ENCODE measurements at places on chromosomes 1 and 21.

GRCh38 chr1:218698141-218698540 lies 353.0 kb downstream of the TGFB2 start:
- no peak for DNase-seq

- no peak for DNase-seq
Observed at GRCh38 chr1:56072310-56072709, 507.1 kb downstream of the PLPP3 start.

DNA sequence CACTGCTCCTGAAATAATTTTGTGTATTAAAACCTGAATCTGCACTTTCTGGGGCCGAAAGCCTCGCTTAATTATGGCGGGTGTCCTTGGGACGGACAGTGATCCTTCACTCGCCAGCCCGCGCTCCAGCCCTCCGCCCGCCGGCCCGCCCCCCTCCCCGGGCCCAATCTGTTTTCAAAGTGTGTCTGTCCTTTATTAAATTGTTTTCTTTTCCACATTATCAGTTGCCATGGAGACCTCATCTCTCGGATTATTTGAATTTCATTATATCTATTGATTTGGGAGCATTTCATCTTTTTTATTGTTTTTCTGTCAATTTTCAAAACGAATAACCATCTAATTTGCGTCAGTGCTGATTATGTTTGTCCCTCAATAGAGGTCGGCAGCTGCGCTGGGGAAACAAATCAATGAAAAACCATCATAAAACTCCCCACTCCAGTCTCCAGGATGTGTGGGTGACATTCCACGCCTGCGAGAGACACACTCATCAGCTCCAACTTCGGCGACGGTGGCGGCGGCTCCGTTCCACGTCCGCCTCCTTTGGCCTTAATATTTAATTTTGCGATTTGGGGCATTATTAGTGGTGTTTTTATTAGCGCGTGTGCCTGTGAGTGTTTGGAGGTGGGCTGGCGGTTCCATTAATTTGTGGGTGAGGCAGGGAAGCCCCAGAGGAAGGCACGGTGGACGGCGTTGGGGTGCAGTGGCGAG lies 123.9 kb downstream of the CASZ1 start:
- DNase-seq = no peak

GRCh38 chr1:99849744-99850458 lies at the start of gene AGL:
AGL (plus strand) TSS chr1:99850361; CDS start chr1:99851043, 682 bp downstream.
- DNase-seq = peak; percentile 64

DNA sequence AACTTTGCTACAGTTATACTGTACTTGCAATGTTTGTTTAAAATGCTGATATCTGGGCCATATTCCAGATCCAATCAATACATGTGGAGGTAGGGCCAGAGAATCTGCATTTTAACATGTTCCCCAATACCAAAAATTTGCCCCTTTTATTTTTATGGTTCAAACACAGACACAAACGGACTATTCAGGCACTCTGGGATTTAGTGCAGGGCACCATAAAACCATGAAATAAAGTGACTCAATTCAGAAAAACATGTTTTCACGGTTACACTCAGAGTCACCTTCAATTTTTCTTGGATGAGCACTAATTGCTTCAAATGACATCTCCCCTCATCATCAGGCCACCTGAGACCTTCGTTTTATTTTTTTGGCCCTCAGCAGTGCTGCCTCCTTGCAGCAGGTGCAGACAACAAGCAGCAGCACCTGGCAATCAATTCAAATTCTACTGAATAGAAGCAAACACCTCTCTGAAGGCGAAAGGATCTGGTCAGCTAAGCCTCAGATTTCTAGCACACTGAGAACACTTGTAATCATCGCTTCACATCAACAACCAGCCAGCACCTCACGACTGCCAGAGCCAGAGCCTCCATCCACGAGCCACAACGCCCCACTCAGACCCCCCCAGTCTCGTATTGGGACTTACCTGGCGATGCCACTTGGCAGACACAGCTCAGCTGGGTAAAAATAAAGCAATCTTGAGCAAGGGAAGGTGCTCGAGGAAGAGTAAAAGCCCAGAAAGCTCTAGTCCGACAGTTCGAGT lies 1.1 kb downstream of the ERO1B start:
- DNase-seq = no peak

GRCh38 chr1:143611159-143611558 lies 360.6 kb downstream of the FAM72C start:
- peak; percentile 7 for DNase-seq

DNA sequence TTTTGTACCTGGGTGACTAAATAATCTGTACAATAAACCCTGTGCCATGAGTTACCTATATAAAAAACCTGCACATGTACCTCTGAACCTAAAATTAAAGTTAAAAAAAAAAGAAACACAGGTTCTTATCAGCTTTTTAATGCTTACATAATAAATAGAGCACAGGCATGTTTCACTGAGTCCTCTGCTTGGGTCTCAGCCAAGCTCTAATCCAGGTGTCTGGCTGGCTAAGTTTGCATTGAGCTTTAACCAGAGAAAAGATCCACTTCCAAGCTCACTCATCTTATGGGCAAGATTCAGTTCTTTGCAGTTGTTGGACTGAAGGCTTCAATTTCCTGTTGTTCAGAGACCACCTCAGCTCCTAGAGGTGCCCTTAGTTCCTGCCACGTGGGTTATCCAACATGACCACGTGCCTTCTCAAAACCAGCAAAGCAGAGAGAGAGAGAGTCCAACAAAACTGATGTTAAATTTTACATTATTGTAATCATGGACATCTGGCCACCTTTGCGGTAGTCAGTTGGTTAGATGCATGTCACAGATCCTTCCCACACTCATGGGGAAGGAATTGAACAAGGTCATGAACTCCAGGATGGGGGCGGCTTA lies 68.2 kb upstream of the TMPRSS2 start:
- DNase-seq = peak; percentile 19

DNA sequence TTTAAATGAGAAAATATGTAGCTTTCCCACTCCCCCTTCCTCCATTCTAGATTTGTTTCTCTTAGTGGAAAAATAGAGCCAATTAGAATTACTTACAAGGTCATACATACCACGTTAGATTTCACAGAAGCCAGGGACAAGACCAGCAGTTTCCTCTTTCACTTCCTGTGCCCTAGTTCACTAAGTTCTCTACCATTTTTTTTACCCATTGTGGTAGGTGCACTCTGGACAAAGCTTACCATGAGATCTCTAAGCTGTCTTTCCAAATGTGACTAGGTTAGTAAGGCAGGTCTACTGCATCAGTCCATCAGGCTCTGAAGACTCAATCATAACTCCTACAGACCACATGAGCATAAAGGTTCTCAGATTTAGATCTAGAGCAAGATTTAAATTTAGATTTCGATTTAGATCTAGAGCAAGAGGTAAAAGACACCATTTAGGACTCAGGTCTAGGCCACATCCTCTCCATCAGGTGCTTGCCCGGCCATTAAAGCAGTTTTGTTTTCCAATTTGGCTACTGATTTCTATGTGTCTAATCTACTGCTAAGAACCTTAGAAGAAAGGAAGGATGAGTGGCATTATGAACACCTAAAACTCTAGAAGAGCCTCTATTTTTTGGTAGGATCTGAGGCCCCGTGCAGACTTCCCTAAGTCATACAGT lies 235.3 kb downstream of the FAF1 start:
- DNase-seq = no peak

DNA sequence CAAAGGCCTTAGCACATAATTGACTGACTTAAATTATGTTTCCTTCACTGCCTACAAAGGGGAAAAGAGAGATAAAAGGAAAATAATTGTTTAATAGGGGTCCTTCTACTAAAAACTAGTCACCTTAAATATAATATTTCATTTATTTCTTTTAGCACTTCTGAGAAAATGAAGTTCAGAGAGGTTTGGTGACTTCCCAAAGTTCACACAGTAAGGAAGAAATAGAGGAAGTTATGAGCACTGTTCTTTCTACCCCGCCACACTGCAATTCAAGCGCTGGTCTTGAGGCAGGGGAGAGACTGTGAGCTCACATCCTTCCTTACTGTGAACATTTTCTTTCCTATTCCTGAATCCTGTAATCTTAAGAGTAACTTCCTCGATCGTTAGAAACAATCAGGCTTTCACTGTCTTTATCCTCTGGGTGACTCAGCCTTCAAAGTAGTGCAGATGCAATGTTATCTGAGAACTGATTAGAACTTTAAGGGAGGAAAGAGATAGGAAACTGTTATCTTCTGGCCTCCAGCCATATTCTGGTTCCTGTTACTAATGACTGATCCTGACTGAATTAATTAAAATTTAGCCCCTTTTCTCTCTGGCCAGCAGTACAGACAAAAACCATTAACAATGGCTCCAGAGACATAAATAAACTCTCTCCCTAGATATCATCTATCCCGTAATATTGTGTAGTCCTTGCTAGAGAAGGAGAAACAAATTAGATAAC lies 6.8 kb downstream of the RGS5 start:
- no peak for DNase-seq

- peak; percentile 23 for DNase-seq
Observed at GRCh38 chr1:185593271-185593670, 140.9 kb upstream of the HMCN1 start.

GRCh38 chr1:198716051-198716450 lies 77.2 kb downstream of the PTPRC start:
- DNase-seq = no peak

DNA sequence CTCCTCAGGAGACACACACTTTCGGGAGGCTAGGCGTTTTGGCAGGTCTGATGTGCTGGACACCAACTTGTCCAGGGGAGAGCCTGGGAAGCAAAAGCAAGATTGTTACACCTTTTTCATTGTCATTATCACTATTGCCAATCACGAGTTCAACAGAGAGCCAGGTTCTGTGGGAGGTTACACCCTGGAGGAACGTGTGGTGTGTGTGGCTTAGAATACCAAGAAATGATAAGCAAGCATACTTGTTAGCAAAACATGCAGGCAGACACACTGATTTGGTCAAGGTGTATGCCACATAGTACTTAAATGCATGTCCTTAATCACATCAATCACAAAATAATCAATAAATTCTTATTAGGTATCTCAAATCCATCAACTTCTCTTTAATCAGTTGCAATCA lies 16.1 kb downstream of the HMGCS2 start:
- DNase-seq = no peak

GRCh38 chr1:38834221-38834782 lies 25.3 kb downstream of the RRAGC start:
- DNase-seq = peak; percentile 18

DNA sequence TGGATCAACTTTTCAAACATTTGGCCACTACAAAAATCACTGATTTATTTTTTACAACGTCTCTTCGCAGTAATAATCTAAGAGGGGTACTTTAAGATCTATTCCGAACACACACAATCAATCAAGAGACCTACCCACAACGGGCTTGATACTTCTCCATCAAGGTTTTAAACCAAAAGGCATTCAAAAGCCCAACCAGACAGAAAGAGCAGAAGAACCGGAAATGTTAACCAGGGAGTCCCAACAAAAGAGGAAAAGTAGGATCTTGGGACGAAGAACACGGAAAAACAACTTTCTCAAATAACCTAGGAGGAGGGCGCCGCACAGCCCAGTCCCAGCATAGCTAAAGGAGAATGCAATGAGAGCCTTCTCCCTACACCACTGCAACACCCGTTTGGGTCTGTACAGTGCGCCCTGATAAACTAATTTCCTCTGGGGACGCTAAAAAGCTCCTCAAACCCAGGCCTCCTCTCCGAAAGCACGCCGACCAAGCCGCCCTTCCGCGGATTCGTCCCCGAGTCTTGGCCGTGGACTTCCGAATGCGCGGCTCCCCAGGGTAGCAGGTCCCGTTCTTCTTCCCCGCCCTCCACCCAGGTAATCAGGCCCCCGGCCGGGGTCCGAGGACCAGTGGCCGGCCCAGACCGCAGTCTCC lies 623 bp downstream of the RPL22 start:
- no peak for DNase-seq

DNA sequence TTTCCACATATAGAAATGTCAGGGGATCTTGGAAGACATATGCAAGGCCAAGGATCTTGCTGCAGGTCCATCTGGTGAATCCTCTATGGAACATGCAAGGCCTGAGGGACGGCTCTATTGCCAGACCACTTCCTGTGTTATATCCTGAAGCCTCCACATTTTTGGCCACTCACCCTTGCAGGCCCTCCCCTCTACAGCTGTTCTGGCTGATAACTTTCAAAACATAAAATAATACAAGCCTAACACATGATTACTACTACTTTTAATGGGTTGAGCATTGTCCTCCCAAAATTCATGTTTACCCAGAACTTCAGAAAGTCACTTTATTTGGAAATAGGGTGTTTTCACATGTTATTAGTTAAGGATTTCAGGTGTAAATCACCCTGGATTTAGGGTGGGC lies 18.5 kb upstream of the LYPLAL1 start:
- peak; percentile 46 for DNase-seq

GRCh38 chr1:179197690-179198297 lies 31.7 kb downstream of the ABL2 start:
- DNase-seq = no peak

DNA sequence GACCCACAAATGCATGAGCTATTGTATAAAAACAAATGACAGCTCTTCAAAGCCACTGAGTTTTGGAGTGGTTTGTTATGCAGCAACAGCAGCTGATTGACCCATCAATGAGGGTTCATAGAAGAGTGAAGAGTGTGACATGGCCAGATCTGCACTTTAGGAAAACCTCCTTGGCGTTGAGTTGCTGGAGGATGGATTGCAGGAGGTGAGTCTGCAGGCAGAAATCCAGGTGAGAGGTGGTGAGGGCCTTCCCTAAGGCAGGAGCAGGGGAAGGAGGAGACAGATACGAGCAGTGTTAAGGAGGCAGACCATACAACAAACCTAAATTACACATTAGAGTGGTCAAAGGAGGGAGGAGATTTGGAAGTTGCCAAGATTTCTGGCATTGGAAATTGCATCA lies 169.3 kb upstream of the CSF3R start:
- DNase-seq = no peak

- no peak for DNase-seq
Observed at GRCh38 chr1:19066874-19067181, 110.4 kb upstream of the IFFO2 start.

DNA sequence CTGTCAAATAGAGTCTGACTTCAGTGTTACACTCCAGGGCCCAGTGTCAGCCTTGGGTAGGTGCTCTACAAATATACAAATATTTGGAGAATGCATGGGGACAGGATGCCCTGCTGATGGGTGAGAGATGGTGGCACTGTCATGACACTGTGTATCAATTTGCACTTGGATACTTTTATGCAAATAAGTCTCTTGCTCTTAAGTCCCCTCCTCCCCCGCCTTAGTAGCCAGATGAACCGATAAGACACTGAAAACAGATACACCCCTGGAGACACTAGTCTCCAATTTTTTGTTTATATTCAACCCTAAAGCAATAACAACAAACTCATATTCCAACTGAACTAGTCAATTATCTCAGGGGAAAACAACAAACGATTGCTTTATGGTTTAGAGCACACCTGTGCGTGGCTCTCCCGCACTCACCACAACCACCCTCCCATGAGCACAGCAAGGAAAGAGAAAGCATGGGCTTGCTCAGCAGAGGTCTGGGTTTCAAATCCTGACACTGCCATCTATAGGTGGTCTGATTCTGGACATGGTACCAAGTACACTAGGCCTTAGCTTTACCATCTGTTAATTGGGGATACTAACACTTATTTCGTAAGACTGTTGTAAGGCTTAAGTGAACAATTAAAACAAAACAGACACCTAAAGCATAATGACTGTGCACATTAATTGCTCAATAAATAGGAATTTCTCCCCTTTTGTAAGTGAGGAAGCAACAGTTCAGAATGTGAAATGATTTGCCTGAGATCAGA lies 50.3 kb downstream of the HIVEP3 start:
- DNase-seq = peak; percentile 27

- DNase-seq = peak; percentile 45
Observed at GRCh38 chr1:217524787-217525520, 105.9 kb downstream of the GPATCH2 start.

GRCh38 chr1:231929311-231929710 lies 302.7 kb downstream of the DISC1 start:
- peak; percentile 52 for DNase-seq

- DNase-seq = no peak
Observed at GRCh38 chr1:69475021-69475420, 92.7 kb upstream of the LRRC7 start.

All from fibroblast of mammary gland (primary cell).